ENCODE measurements at places on chromosomes 4 and X. TPM values are rescaled to one million over a fixed set of nuclear protein-coding genes. Genes with fewer than 3 reads are reported as not detected.

Gene FRMD7
- 0.03 TPM for total RNA-seq

Gene NHSL2
- 2.4 TPM for total RNA-seq

Gene COX7B2
- not detected for total RNA-seq

Gene PTCHD1
- not detected for total RNA-seq

Gene ARHGAP4
- total RNA-seq, result 1.4 TPM

Gene POU4F2
- not detected for total RNA-seq

Gene TMEM47
- 135 TPM for total RNA-seq

Gene VCX3B
- total RNA-seq, result not detected

Gene CHRDL1
- 0.03 TPM for total RNA-seq

Gene CNKSR2
- total RNA-seq, result 0.66 TPM

Gene IL1RAPL2
- not detected for total RNA-seq

Gene SLC39A8
- total RNA-seq, result 3.1 TPM

Gene ENPEP
- total RNA-seq, result 4.7 TPM

Gene FAM47C
- not detected for total RNA-seq

Gene ADGRL3
- 0.56 TPM for total RNA-seq
